AG20443 (cell line): ENCODE measurements at places on chromosomes 11 and 22.

GRCh38 chr22:38141217-38141973, 30.9 kb upstream of the BAIAP2L2 start:
- DNase-seq: peak; percentile 4

GRCh38 chr11:839280-839623, 3.1 kb downstream of the POLR2L start:
- DNase-seq: no peak

- no peak for DNase-seq
Measured at GRCh38 chr11:96430668-96431067, 40.9 kb downstream of the JRKL start.

DNA sequence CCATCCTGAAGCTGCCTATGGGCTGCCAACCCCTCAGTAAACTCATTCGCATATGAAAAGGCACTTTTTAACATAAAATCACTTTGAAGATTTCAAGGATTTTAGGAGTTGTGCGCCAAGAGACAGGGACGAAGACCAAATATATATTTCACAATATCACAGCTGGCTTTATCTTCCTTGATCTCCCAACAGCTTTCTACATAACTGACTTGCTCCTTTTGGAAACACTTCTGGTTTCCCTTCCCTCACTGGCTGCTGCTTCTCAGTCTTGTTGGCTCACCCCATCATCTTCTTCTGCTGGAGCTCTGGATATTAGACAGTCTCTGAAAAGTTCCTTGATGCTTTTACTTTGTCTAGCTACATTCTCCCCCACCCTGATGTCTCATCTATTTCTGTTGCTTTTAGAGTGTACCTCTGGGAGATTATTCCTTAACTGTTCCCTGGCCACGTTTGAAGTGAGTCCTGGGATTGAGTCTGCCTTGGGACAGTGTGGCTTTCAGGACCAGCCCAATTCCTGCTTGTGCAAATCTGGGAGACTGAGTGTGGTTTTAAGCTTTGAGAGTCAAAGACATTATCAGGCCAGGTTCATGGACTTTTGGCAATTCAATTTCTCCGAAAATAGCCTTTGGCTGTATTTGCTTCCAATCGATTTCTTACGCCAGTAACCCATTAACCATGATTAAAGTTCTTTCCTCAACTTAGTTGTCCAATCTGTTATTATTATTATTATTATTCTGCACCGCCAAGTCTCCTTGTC, 30.9 kb upstream of the NNMT start:
- no peak for DNase-seq
